ENCODE measurements at places on chromosomes 3 and 15. TPM values are rescaled to one million over a fixed set of nuclear protein-coding genes. Genes with fewer than 3 reads are reported as not detected.

GRCh38 chr3:4231041-4231440 lies 72.1 kb upstream of the SETMAR start:
- peaks cover 8% of the 10 kb centered on the region for H3K27me3 ChIP-seq
- no peak overlapping the region for H3K27ac ChIP-seq
- H3K36me3 ChIP-seq: no peaks in the 10 kb centered on the region
- DNase-seq: no peak
- H3K4me3 ChIP-seq: no peak overlapping the region

WNT5A gene
- total RNA-seq: 62.0 TPM

GRCh38 chr15:52486003-52486996 lies 42.4 kb downstream of the MYO5A start:
- DNase-seq: no peak
- peaks cover 20% of the 10 kb centered on the region for H3K4me1 ChIP-seq
- no peaks in the 10 kb centered on the region for H3K27me3 ChIP-seq
- no peak overlapping the region for H3K27ac ChIP-seq
- H3K4me3 ChIP-seq: no peak overlapping the region

CCR8 gene
- total RNA-seq: 1.2 TPM

ATP13A5 gene
- not detected for total RNA-seq

ZBED2 gene
- 2.2 TPM for total RNA-seq

ROPN1 gene
- total RNA-seq: not detected

APH1B gene
- total RNA-seq: 13.4 TPM

DNA sequence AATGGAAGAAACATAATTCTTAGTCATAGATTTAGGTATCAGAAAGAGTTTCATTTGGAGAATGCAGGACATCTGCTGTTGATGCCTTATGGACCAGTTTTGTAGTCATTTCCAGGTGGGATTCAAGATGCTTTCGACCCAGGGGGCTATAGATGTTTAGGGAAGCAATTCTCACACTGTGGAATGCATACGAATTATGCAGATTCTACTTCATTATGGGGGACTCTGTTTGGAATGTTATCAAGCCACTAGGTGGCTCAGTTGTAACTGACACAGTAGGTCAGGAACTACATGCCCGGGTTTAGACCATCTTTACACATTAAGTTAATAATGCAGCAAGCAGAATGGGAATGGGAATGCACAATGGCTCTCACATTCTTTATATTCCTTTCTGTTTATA lies 1359.8 kb downstream of the ZPLD1 start:
- no peak overlapping the region for H3K4me3 ChIP-seq
- no peak for DNase-seq
- H3K4me1 ChIP-seq: peaks cover 4% of the 10 kb centered on the region
- H3K36me3 ChIP-seq: no peaks in the 10 kb centered on the region
- H3K27ac ChIP-seq: no peak overlapping the region

KLHL6 gene
- not detected for total RNA-seq

DNA sequence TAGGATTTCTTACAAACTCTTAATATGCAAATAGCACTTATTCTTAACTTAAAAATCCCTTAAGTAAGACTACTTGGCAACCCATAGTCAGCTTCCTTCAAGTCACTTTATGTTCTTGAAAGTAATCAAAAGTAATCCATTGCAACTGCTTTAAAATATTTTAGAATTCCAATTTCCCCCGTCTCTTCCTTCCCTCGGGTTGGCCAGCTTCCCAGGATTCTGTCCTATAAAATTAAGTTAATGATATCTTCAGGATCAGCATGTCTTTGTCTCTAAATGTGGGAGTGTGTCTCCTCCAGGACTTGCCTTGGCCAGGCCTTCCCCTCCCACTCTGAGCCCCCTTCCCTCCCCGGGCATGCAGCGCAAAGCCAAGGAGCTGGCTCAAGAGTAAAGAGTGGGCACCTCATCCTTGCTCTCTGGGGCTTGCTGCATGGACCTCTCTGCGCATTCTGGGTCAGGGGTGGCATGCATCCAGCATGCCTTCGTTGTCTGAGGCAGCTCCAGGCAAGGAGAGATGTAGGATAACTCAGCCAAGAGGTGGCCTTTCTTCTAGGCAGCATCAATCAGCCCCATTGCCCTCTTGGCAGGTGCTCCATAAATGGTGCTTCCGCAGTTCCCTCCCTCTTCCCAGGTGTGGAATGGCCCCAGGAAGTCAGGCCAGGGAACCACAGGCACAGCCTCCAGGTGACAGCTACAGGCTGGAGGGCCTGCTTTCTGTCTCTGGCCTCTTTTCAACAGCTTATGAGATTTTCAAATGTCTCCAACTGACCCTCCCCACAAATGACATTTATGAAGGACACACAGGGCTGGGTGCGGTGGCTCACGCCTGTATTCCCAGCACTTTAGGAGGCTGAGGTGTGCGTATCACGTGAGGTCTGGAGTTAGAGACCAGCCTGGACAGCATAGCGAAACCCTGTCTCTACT lies 108.7 kb upstream of the ALDH1A3 start:
- H3K4me1 ChIP-seq: peaks cover 16% of the 10 kb centered on the region
- H3K4me3 ChIP-seq: no peak overlapping the region
- H3K36me3 ChIP-seq: no peaks in the 10 kb centered on the region
- H3K27ac ChIP-seq: no peak overlapping the region

DNA sequence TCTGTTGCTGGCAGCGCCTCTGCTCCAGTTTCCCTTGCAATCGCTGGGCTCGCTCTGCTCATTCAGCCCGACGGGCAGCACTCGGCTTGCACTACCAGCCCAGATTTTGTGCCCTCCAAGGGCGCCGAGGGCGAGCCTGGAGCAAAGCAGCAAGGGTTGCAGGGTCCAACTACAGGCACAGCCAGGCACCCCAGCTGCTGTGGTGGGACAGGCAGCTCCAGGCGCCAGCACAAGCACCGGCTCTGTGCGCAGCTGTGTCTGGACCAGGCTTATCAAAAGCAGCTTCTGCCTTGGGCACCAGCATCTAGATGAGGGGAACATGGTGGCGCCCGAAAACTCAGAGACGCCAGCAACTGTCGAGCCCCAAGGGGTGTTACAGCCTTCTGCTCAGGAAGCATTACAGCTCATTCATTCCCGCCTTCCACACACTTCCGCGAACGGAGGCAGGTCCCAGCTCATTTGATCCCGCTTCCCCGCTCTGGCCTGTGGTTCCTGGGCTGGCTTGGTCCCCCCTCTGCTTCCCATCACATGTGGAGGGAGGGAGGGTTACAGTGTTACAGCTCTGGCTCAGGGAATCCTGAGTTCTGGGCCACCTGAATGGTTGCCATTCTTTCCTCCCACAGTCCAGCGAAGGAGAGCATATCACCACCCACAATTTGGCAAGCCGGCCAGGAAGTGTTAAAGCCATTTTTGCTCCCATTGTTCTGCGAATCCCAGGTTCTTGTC lies 409.9 kb upstream of the ALCAM start:
- DNase-seq: no peak
- peaks cover 21% of the 10 kb centered on the region for H3K4me1 ChIP-seq
- no peak overlapping the region for H3K4me3 ChIP-seq

DNA sequence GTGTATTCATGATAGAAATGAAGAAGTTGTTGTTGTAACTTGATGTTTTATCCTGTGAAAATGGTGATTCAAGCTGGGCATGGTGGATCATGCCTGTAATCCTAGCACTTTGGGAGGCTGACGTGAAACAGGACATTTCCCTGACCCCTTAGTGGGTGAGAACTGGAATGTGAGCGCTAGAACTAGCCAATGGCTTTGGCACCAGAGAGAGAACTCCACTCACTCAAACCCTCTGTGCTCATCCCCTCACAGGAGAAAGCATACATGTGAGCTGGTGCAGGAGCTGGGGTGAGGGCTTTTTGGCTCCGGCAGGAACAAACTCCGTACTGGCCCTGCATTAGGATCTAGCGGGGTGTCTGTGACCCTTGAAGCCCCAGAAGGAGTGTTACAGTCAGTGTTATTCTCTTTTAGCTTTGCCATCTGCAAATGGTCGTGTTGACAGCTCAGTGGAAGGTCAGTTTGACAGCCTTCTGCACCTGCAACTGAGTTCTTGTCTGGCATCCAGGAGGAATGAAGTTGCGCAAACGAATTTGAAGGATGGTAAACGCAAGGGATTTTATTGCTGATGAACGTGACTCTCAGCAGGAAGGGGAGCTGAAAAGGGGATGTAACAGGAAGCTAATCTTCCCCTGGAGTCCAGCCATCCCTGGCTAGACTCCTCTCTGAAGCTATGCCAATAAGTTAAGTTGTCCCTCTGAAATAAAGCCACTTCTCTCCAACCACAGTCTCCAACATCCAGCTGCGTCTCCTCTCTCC lies 1016.6 kb upstream of the CADM2 start:
- no peak for DNase-seq
- H3K4me3 ChIP-seq: no peak overlapping the region
- H3K4me1 ChIP-seq: no peaks in the 10 kb centered on the region

SLC28A1 gene
- total RNA-seq: 0.31 TPM

- no peak overlapping the region for H3K4me3 ChIP-seq
- no peaks in the 10 kb centered on the region for H3K4me1 ChIP-seq
- no peak overlapping the region for H3K27ac ChIP-seq
- H3K36me3 ChIP-seq: no peaks in the 10 kb centered on the region
- no peak for DNase-seq
Observed at GRCh38 chr3:118354556-118354955, 680.1 kb downstream of the IGSF11 start.

GRCh38 chr15:75561888-75562287 lies 17.2 kb downstream of the PTPN9 start:
- no peak overlapping the region for H3K4me3 ChIP-seq
- H3K27me3 ChIP-seq: no peaks in the 10 kb centered on the region
- peaks cover 10% of the 10 kb centered on the region for H3K4me1 ChIP-seq
- H3K27ac ChIP-seq: no peak overlapping the region

ROBO2 gene
- 22.7 TPM for total RNA-seq

- DNase-seq: no peak
- peaks cover 25% of the 10 kb centered on the region for H3K4me1 ChIP-seq
- no peaks in the 10 kb centered on the region for H3K36me3 ChIP-seq
- H3K27me3 ChIP-seq: peaks cover 3% of the 10 kb centered on the region
- no peak overlapping the region for H3K4me3 ChIP-seq
- no peak overlapping the region for H3K27ac ChIP-seq
Observed at GRCh38 chr15:40336744-40337122, 4.0 kb downstream of the CCDC9B start.

DNA sequence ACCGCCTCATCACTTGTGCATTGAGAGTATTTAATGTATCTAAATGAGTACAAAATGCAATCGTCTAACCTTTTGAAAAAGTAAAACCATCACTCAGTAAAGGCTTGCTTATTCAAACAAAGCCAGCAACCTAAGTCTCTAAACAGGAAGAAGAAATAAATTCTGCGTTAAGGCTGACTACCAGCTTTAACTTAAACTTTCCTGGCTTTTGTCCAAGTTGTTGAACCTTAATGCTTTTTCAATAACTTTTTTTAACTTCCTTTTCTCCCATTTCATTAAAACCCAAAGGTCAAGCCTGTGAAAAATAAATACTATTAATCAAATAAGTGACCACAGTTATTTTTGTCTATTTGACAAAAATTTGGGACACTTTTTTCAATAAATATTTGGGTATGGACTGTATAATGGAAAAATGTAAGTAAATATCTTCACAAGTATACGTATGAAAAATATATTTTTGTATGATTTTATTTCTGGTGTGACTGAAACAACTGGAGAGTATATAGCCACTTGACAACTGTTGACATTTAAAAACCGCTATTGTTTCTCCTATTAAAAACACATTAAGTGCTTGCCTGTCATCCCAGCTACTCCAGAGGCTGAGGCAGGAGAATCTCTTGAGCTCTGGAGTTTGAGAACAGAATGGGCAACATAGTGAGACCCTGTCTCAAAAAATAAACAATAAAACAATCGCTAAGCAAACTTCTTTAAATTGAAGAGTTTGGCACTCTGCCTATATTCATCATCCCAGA lies 2.9 kb downstream of the KLHL24 start:
- peak overlapping the region; percentile 94 for H3K4me3 ChIP-seq
- no peak for DNase-seq
- H3K27me3 ChIP-seq: no peaks in the 10 kb centered on the region
- peaks cover 20% of the 10 kb centered on the region for H3K4me1 ChIP-seq

DNA sequence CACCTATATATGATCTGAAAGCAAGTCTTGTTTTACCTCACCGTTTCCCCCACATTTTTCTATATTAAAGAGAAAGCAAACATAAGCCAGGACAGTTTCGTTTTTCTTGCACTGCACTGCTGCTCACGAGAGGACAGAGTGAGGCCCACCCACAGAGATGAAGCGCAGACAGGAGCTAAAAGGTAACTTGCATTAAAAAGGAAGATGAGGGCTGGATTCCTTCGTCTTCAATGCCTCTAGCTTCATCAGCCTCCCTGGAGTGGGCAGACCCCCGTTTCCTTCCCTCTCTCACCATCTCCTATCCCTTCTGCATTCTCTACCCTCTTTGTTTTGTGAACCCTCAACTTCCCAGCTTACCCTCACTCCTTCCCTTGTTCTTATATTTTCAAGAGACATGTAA lies 18.9 kb downstream of the SUMF1 start:
- DNase-seq: no peak
- peaks cover 32% of the 10 kb centered on the region for H3K4me1 ChIP-seq
- no peaks in the 10 kb centered on the region for H3K27me3 ChIP-seq

- no peak overlapping the region for H3K27ac ChIP-seq
- no peaks in the 10 kb centered on the region for H3K36me3 ChIP-seq
- H3K4me1 ChIP-seq: no peaks in the 10 kb centered on the region
- no peak for DNase-seq
- H3K27me3 ChIP-seq: peaks cover 5% of the 10 kb centered on the region
Observed at GRCh38 chr15:45314960-45315359, 62.9 kb downstream of the SLC28A2 start.

GRCh38 chr3:36923523-36923943 lies 21.3 kb downstream of the TRANK1 start:
- H3K4me1 ChIP-seq: peaks cover 31% of the 10 kb centered on the region
- no peak overlapping the region for H3K27ac ChIP-seq
- no peak for DNase-seq
- no peak overlapping the region for H3K4me3 ChIP-seq
- H3K36me3 ChIP-seq: peaks cover 6% of the 10 kb centered on the region

GRCh38 chr3:46469680-46470357 lies 5.1 kb upstream of the LTF start:
- H3K27ac ChIP-seq: no peak overlapping the region
- no peaks in the 10 kb centered on the region for H3K4me1 ChIP-seq
- peaks cover under 1% of the 10 kb centered on the region for H3K36me3 ChIP-seq
- no peak for DNase-seq
- H3K4me3 ChIP-seq: no peak overlapping the region

- no peak overlapping the region for H3K27ac ChIP-seq
- H3K4me1 ChIP-seq: peaks cover 30% of the 10 kb centered on the region
Observed at GRCh38 chr15:40456738-40457137, 14.0 kb upstream of the CHST14 start.

TNNC1 gene
- 16.6 TPM for total RNA-seq

FURIN gene
- 62.1 TPM for total RNA-seq

DNA sequence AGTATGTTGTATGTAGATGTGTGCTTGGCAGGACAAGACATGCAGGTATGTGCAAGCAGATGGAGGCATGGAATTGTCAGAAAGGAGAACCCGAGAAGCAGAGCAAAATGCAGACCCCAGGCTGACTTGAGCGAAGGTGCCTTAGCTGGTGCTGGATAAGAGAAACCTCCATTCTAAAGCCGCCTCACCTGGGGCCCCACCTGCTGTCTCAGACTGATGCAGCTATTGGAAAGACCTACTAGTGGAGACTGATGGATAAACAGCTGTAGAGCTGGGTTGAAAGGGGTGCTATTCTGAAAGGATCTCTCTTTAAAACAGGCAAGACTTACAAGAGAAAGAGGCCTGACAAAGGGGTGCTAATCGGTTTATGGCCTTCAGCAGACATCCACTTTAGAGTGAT lies 86.2 kb downstream of the EPHB1 start:
- no peak overlapping the region for H3K4me3 ChIP-seq
- peaks cover 46% of the 10 kb centered on the region for H3K27me3 ChIP-seq
- no peaks in the 10 kb centered on the region for H3K36me3 ChIP-seq
- H3K27ac ChIP-seq: no peak overlapping the region
- no peak for DNase-seq

All from type B pancreatic cell (in vitro differentiated cells).